Upper lobe of right lung (tissue), 1 donor: ENCODE measurements at places on chromosomes 6 and 20. TPM values are rescaled to one million over a fixed set of nuclear protein-coding genes. Genes with fewer than 3 reads are reported as not detected.

DNA sequence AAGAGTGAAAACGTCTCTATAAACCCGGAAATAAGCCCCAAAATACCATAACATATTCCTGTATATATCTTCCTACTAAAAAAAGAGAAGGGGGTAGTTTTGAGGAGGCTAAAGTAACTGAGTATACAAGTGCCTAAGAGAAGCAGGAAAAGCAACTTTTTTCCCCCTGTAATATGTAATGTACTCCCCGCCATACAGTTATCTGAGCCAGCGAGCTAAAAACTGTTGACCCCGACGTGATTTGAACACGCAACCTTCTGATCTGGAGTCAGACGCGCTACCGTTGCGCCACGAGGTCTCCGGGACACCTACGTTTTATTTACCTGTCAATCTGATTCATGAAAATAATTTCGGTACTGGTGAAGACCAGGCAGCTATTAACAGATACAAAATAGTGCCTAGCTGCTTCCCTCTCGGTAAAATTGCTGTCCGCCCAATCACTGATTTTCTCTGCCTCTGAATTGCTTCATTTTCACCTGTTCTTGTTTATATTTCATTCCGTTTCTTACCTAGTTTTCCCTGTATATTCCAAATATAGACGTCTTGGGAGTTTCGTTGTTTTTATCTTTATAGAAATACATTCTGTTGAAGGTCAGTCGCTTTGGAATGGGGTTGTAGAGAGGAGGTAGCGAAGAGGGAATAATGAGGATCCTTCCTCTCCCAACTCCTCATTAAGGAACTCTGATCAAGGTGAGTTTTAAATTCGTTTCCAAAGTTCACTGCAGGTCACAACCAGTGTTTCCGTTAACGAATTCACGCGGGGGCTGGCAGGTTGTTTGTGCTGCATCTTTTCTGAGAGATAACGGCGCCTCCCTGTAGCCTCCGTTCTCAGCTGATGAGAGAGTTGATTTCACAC is 33.6 kb upstream of the BTN3A2 start:
- DNase-seq, result no peak

GRCh38 chr6:45616209-45616608 is 238.5 kb upstream of the SUPT3H start:
- no peak for DNase-seq

DNA sequence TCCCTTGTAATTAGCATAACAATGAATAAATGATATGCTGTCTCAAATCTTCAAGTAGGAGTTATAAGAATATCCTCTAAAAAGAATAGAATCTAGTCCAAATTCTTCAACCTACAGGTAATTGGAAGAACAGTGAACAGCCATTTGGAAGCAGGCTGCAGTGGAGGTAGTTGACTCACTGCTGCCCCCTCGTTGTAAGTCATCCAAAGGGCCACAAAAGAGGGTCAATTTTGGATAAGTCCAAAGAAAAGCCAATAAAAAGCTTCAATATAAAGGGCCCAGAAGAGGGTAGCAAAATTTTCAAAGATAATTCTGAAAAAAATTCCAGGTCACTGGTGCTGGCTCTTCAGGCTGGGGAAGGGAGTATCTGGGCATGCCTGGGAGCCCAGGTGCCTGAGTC is 60.8 kb upstream of the SSTR4 start:
- no peak for DNase-seq

DNA sequence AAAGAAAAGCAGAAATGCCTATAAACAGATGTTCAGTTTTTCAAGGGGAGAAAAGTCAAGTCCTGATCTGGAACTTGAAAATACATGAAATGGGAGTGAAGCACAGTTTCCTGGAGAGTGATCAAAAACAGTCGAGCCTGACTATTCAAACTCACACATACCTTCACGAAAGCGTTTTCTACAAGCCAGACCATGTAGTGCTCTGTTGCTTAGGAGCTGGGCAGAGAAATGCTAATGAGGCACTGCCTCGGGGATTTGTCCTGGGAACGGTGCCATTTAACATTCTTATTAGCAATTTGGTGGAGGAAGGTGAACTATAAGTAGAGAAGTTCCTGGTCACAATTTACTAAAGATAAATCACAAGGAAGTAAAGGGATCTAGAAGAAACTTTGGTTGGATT is 5.9 kb downstream of the NHSL1 start:
- DNase-seq, result no peak

GRCh38 chr6:15077961-15078360 is 167.9 kb upstream of the JARID2 start:
- DNase-seq, result no peak

Gene IDH3B
- total RNA-seq, result 65.5 TPM
